ENCODE measurements at places on chromosomes 12 and 14.
A peak's percentile ranks its signal among the peaks of the same experiment; 100 is the strongest.

GRCh38 chr12:123101526-123101925 lies 49.4 kb downstream of the PITPNM2 start:
- DNase-seq, result no peak

DNA sequence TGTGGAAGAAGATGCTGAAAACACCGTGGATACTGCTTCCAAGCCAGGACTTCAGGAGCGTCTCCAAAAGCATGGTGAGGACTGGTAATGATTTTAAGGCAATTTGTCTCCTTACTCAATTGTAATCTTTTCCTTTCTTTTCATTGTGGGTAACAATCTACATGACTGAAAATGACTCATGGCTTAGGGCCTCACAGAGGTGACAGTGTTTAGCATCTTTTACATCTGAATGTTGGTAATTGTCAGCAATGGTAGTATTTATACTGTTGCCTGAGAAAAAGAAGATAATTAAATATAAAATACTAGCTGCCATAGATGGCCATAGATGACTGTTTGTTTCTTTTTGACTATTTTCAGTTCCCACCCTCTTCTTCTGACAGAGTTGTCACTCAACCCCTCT lies 31.6 kb downstream of the TULP3 start:
- DNase-seq, result no peak

- peak; percentile 54 for DNase-seq
Measured at GRCh38 chr14:37566811-37567371, 28.2 kb downstream of the FOXA1 start.

DNA sequence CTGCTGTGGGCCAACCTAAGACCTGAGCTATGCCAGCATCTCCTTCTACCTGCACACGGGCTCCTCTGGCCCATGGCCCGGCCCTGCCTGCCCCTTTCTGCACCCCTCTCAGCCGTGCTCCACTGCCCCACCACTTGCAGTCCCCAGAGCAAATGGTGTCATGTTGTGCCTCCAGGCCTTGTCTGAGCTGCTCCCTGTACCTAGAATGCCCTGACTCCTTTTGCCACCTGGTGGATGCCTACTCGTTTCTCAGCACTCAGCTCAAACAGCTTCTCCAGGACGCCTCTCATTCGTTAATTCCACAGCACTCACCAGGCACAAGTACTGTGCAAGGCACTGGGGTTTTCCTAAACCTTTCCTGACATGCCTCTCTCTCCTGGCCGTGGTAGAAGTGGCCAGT lies 63.2 kb upstream of the PNMA1 start:
- DNase-seq, result no peak

GRCh38 chr12:120055231-120056000 lies 61.1 kb downstream of the RAB35 start:
- no peak for DNase-seq

GRCh38 chr12:53496752-53497032 lies 2.6 kb downstream of the MAP3K12 start:
- no peak for DNase-seq

- no peak for DNase-seq
Measured at GRCh38 chr12:823028-823698, 70.8 kb downstream of the WNK1 start.

GRCh38 chr14:31320922-31321766 lies 99.2 kb downstream of the HEATR5A start:
- DNase-seq, result no peak

GRCh38 chr12:109064143-109064542 lies 11.8 kb downstream of the USP30 start:
- DNase-seq, result no peak

DNA sequence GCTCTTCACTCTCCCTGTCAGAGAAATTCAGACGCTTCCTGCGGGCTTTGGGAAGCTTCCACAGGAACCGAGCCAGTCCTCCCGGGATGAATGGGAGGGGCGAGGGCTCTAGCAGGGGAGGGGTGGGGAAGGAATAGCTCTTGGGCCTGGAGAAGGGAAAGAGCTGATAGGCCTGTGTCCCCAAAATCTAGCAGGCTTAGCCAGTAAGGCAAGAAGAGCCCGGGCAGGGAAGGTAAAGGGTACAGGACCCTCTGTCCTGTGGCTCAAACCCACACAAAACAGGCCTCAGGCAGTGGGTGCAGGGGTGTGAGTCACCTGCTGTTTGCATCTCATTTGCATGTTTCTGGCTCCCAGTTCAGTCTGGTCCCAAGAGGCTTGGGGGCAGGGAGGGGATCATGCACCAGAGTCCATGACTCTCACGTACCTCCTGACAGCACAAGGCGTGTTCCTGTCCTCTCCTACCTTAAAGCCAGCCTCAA lies 8.7 kb upstream of the SMUG1 start:
- DNase-seq, result no peak

- no peak for DNase-seq
Measured at GRCh38 chr14:100126401-100126800, 33.0 kb downstream of the DEGS2 start.

DNA sequence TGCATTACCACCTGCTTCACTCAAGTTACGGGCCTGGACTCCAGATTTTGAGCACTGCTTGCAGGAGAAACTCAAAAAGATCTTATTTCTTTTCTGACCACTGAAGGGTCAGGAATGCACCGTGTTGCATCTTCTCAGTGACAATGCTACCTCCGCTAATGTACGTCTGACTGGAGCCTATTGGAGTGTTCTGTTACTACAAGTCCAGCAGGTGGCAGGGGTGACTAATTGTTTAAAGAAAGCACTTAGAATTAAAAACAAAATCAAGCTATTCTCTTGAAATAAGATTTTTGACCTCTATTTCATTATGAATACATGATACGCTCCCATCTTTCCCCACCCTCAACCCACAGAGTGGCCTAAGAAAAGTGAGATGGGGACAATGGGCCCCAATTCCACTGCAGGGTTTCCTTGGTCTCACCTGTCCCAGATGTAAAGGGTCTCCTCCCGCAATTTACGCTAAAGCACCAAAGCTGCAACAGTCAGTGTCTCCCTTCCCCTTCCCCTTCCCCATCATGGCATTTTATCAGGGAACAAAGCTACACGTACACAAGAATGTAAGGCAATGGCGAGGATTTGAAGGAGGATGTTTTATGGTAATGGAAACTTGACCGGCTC lies 2.2 kb downstream of the TBPL2 start:
- DNase-seq, result peak; percentile 65

- DNase-seq, result no peak
Measured at GRCh38 chr14:89379006-89379405, 38.0 kb downstream of the FOXN3 start.

- DNase-seq, result no peak
Measured at GRCh38 chr14:20143911-20144310, 5.3 kb downstream of the OR4N5 start.

DNA sequence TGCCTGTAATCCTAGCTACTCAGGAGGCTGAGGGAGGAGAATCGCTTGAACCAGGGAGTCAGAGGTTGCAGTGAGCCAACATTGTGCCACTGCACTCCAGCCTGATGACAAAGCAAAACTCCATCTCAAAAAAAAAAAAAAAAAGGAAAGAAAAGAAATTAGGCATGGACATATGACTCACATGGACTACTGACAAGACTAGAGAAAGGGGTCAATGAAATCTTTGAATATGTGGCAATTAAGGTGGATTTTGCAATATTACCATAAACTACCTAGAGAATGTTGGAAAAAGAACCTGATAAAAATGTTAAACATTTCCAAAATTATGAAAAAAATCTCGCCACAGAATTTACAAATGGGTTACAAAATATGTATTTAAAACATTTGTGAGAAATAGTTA lies 873.6 kb downstream of the C12orf50 start:
- DNase-seq, result no peak

- DNase-seq, result no peak
Measured at GRCh38 chr14:58138031-58138713, 13.8 kb downstream of the ARMH4 start.

DNA sequence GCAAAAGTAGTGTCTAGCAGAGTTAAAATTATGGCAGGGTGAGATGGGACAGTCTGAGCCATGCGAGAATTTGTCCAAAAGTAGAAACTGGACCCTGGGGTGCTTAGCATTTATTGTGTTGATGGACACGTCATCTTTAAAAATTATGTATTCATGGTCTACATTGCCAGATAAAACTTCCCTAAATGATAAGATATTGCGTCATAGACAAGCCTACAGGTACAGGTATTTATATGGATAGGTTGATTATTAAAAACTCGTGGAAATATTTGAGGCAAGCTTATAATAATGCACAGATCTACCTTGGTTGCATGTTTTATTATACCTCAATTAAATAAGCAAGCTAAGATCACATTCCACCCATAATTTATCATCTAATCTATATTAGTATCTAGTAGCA lies 196.0 kb upstream of the PDZRN4 start:
- no peak for DNase-seq

DNA sequence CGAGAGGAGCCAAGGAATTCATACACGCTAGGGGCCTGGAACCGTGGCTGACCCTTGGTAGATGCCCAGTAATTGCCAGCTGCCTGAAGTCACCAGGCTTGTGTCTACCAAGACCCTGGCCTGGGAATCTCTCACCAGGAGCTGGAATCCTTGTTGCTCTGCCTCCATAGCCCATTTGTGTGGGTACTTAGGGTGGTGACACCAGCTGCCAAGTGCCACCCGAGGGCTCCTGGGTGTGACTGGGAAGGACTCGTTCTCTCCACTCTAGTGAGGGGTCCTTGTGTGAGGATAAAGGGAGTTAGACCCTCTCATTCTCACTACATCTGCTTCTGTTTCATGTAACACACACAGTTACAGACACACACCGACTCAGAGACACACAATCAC lies 17.9 kb downstream of the SERPINA1 start:
- no peak for DNase-seq

DNA sequence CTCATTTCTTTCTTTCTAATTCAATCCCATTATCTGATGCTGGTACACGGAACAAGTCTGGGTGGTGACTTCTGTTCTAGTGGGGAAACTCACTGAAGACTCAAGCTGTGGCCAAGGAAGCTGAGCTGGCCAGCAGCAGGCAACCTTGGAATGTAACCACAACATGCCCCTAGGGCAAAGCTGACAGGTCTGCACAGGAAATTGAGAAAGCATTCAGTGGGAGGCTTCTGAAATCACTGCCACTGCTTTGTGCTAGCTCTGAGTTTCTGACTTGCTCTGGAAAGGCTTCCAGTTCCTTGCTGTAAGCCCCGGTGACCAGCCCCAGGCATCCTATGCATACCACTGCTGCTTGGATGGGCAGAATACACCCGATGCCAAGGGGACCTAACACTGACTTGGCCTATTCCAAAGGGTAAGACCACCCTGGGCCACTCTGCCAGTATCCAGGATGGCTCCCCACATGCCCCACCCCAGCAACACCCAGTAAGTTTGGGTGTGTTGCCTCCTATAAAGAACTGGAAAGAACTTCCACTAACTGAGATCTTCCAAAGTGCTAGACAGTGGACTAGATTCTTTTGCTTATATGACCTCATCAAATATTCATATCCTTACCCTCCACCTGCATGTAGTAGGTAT lies 84.5 kb upstream of the CDKN3 start:
- no peak for DNase-seq

- DNase-seq, result no peak
Measured at GRCh38 chr12:12745576-12746211, 28.5 kb downstream of the CDKN1B start.

DNA sequence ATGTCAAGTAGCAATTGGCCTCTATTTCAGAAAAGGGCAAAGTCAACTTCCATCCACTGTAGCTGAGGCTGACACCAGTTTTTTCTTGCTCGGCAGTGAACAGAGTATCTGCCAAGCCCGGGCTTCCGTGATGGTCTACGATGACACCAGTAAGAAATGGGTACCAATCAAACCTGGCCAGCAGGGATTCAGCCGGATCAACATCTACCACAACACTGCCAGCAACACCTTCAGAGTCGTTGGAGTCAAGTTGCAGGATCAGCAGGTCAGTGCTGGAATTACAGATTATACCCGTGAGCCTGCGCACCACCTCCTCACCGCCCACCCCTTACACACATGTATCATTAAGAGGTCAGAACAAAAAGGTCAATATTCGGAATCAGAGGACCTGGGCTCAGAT lies 19.4 kb downstream of the EVL start:
- DNase-seq, result no peak

DNA sequence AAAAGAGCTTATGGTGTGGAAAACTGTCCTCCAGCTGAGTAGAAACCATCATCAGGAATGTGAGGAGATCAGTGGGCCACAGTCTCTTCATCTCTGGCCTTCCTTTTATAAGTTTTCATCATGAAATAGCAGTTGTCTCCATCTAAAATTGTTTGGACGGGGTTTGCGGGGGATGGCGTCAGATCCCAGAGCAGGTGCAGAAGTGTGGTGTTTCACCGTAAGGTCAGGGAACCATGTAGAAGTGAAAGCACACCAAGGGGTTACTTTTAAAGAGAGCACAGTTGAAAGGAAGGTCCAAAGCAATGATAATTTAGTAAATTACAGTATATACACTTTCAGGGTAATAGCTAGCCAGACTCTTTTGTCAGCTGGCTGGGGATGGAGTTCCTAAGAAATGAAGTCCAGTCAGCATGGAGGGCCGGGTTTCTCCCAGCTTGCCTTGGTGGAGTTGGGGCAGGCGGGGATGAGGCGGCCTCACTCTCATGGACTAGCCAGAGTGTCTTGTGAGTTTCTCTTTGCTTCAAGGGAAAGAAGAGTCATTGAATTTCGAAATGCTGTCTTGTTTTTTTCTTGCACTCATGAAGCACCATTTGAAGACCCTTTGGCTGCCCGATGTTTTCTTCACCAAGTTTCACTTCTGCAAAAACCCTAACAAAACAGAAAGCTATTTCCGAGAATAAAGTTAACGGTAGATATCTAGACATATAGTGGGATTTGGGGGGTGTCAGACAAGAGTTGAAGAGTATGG lies 100.6 kb downstream of the ETV6 start:
- DNase-seq, result no peak

GRCh38 chr12:47164724-47165439 lies 85.1 kb upstream of the AMIGO2 start:
- DNase-seq, result no peak

GRCh38 chr12:47394070-47394469 lies 311.8 kb downstream of the RPAP3 start:
- DNase-seq, result no peak

- no peak for DNase-seq
Measured at GRCh38 chr12:45613296-45613695, 116.2 kb upstream of the ARID2 start.

DNA sequence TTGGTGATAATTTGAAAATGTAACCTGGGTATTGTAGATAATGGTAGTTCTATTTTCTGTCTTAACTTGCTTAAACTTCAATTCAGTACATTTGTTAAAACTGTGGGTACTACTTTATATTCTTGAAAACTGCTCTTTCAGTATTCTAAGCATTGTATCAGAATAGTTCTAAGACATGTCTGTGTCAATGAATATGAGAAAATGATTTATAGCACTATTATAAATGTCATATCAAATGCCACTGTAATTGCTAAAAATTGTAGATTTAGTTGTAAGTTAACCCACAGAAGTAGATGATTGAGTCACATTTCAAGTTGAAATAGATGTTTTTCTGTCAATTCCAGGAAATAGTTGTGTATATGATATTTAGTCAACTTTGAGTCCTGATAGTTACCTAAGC lies 2.4 kb downstream of the NAA30 start:
- DNase-seq, result no peak

DNA sequence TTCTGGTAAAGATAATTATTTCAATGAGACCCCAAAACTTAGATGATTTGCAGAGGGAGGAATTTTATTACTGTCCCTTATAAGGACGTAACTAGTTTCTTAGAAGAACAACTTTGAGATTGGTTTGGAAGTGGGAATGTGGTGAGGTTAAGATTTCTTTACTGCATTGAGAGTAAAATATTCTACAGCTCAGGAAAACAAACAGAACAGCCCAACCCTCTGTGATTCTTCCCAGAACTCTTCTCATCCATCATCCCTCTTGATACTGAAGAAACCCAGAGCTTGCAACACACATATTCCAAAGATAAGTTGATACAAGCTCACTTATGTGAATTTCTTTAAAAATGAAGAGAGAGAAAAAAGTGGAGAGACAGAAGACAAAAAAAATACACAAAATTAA lies 234.2 kb downstream of the CRADD start:
- DNase-seq, result no peak
